ENCODE measurements at places on chromosomes 6 and 20. TPM values are rescaled to one million over a fixed set of nuclear protein-coding genes. Genes with fewer than 3 reads are reported as not detected.

DNA sequence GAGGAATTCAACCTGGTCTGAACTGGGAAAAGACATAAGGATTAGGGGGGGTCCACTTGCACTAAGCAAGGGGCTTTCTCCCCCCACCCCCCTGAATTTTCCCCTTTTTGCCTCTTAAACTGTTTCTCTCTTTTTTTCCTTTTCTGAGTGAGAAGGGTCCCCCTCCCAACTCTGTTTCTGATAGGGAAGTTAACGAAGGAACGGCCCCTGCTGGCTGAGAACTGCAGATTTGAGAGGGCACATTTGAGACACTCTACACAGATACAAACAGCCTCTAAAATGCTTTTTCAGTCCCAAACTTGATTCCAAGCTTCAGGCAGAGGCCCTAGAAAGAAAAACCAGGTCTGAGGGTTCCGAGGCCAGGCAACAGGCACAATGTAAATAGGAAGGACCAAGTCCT is 91.7 kb downstream of the JARID2 start:
- DNase-seq: no peak

The C6orf132 gene
- 42.3 TPM for total RNA-seq

- DNase-seq: no peak
Measured at GRCh38 chr6:26299286-26300042, 65.5 kb upstream of the BTN3A2 start.

DNA sequence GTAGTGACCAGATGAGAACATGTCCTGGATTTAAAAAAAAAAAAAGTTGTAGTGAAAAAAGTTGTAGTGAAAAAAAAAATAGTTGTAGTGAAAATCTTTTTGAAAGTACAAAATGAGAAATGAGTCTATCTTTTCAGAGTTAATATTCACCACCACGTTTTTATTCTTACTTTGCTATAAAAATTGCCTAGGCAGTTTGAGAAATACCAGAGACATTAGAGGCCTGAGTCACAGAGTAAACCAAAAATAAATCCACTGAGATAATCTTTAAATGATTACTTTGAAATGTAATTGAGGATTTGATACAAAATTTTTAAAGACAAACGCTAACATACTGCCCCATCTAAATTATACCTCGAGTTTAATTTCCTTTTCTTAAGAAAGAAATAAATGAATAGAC is 101.2 kb upstream of the TIAM2 start:
- no peak for DNase-seq

- no peak for DNase-seq
Measured at GRCh38 chr20:57309544-57310115, 20.0 kb upstream of the SPO11 start.

DNA sequence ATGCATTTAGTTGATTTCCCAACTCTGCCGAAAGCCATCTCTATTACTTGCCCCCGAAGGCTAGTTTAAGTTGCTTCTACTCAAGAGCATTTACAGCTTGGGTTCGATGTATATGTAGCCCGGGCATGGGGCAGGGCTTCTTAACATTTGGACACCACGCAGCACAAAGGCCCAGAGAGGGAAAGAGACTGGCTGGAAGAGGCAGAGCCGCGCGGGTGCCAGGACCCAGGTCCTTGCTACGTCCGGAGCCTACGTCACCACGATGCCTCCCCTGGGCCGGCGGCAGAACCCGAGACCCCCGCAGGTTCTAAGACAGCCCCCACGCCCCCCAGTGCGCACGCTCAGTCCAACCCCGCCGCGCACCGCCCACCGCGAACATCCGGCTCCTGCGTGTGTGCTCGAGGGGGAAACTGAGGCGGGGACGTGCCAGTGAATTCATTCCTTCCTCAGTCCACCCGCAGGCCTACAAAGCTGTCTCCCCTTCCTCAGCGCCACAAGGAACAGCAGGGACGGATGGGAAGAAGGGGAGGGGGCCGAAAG is 367 bp upstream of the PCIF1 start:
- DNase-seq: peak; percentile 71

GRCh38 chr6:150813993-150814359 is 51.5 kb upstream of the MTHFD1L start:
- no peak for DNase-seq

- no peak for DNase-seq
Measured at GRCh38 chr6:168177103-168177891, 98.3 kb upstream of the FRMD1 start.

DNA sequence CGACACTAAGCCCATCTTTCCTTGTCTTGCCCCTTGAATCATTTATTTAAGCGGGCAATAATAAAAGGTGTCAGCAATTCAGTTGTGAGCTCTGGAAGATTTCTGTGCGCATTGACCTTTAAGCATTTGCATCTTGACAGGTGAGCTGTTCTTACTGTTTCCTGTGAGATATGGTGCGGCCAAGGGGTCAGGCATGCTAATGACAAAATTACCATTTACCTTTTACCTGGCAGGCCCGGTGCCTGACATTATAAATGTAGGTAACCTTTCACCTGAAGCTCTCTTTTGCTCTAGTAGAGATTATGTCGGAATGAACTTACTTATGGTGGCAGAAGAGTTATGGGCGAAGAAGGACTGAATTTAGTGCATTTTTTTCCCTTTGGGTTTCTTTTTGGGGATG is 89.3 kb upstream of the EEF1E1 start:
- DNase-seq: no peak

The TOX2 gene
- total RNA-seq: 4.0 TPM

DNA sequence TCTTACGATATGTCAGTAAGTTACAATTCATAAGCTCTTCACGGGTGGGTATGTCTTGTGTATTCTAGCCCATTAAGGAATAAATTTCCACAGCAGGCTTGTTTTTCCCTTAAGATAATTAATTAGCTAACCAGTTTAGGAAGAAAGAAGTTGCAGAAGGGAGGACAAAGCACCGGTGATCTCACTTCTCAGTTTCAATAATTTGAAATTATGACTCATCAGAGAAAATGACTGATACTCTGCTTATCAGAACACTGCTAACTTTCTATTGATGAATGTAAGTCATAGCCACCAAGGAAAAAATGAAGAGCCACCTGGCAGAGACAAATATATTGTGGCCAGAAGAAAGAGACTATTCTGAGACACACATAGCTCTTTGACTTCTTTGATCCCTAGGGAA is 35.0 kb upstream of the ENTPD6 start:
- no peak for DNase-seq

The SLC22A7 gene
- total RNA-seq: not detected

- DNase-seq: no peak
Measured at GRCh38 chr6:40419946-40420728, 167.0 kb downstream of the LRFN2 start.

The ALDH8A1 gene
- total RNA-seq: 0.53 TPM

- DNase-seq: peak; percentile 44
Measured at GRCh38 chr6:152380993-152381898, 255.9 kb downstream of the SYNE1 start.

DNA sequence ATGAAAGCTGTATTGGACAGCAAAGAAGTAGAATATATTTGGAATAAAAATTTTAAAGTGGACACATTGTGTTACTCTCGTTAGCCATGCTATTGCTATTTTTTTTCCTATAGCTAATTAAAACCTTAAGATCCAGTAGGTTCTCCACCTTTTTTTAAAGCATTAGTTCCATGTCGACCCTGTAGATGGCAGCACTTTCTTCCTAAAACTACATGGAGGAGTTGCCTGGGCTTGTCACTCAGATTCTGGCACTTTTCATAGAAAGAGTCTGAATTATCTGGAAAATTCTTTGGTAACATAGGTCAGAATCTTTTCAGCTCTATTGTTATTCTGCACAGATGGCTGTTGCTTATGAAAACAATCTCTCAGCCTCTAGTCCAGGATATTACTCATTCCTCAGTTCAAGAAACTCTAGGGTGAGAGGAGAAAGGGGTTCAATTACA is 42.0 kb upstream of the ESR1 start:
- peak; percentile 60 for DNase-seq

- no peak for DNase-seq
Measured at GRCh38 chr20:54774426-54774825, 299.0 kb downstream of the DOK5 start.

The ARMH2 gene
- total RNA-seq: not detected

DNA sequence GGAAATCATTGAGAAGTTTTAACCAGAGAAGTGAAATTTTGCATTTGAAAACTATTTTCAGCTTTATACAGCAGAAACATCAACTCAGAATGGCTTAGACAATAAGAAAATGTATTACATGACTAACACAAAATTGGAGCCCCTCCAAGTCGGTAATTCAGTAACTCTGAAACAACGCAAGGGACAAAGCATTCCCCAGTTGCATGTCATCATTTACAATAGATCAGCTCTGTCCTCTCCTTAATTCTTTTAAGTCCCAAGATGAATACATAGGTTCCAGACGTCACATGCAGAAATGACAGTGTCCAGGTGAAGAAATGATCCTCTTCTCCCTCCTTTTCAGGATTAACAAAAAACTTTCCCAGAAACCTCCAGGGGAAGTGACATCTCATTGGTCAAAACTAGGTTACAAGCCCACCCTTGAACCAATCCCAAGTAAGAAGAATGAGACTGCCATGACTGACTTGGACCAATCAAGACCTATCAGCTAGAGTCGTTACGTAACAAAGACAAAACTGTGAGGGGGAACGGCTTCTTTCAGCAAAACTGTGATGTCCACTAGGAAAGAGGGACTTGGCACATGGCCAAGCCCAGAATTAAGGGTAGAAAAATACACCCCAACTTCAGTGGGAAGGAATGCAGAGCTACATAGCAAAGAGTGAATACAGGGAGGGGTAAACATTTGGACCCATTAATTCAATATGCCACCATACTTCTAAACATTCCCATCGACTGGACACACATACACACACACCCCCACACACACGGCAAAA is 149.8 kb upstream of the PRND start:
- no peak for DNase-seq

DNA sequence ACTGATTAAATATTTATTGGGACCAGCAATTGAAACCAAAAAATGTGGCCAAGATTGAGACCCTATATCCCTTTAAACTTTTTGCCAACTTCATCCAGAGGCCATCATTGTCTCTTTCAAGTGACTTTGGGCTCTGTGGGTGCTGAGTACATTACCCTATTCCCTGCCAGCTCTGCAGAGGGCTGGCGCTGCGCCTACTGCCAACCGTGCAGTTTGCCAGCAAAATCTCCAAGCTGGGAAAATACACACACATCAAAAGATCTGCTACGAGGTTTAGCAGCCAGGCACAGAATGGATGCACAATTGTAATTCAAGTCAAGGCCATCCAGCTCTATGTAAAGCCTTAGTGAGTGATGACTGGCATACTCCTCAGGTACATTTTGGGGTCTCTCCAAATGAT is 125.0 kb downstream of the CBLN4 start:
- DNase-seq: no peak

The CFAP61 gene
- 0.32 TPM for total RNA-seq

The ADGRB3 gene
- 0.98 TPM for total RNA-seq

GRCh38 chr6:16488813-16489212 is 250.4 kb downstream of the GMPR start:
- no peak for DNase-seq

DNA sequence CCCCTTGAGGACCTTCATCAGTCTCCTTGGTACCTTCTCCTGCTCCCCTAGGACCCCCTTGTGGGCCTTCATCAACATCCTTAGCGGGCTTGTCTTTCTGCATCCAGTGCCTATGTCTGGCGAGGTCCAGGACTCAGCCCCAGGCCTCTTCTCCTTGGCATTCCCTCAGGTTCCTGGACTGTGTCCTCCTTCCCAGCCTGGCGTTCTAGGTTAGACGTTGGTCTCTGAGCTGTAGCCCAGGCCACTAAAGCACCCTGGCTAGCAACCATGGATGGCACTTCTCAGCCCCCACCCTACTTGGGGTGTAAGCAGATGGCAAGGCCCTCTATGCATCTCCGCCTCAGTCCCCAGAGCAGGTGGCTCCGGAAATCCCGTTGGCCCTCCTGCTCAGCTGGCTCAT is 51.5 kb upstream of the NNAT start:
- DNase-seq: no peak

- no peak for DNase-seq
Measured at GRCh38 chr6:130467146-130468050, 101.6 kb downstream of the TMEM200A start.

DNA sequence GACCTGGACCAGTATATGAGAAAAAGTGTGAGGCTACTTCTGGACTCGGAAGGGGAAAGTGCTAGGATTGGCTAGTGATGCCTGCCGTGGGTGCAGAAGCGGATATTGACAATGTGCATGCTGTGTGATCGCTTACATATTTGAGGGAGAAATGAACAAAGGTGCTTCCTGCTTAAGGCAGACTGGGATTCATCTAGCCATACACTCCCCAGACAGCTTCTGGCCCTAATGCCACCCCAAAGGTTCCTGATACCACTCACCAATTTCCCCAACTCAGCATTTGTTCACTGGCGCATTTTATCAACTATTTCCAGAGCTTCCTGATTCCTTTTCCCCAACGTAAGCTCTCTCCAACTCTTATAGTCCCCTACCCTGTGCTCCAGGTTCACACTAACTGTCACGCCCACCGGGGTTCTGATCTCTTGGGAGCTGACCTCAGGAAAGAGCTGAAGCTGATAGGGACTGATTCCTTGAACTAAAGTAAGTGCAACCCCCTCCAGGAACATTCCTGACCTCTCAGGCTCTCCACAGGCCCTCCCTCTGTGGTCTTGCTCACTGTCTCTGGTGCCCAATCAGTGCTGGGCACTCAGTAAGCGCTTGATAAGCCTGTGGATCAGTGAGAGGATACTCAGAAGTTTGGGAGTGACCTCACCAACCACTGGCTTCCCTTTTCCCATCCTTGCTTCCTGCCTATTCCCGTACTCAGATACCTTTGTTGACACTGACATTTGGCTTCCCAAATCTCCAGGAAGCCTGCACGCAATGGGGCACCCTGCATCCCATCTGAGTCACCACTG is 73.3 kb downstream of the MRPL14 start:
- no peak for DNase-seq

GRCh38 chr20:33284284-33284683 is 1.3 kb downstream of the BPIFB1 start:
- DNase-seq: no peak

The PEDS1 gene
- total RNA-seq: 23.1 TPM

The DPPA5 gene
- not detected for total RNA-seq

DNA sequence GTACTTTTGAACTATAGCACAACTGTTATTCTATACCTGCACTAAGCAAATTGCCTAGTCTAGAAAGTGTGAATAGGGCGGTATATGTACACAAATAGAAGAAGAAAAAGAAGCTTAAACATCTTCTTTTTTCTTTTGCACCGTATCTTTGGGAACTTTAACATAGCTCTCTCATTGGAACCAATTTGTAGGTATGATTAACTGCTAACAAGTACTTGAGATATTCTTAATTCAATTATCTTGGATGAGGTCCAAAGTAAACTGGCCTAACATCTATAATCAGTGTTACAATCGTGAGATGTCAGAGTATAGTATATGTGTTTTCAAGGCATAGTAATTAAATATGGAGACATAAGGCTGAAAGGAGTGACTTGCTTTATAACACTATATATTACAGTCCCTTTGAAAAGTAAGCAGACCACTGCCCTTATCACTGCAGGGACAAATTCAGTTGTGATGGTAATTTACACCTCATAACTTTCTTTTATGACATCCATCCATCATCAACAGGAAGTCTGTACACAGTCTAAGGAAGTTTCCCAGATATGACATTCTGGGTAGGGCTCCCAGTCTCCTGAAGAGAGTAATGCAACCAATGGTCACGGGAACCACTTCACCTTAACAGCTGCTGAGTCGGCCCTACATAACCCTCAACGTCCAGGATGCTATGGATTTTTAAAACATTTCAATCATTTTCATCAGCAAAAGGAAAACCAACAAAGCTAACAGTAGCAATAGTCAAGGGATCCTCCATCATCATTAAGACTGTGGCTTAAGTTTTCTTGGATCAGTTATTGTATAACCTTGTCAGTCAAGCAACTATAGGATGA is 37.6 kb downstream of the NKAIN2 start:
- DNase-seq: no peak

The OPRM1 gene
- total RNA-seq: not detected

GRCh38 chr6:41344876-41345275 is 9.5 kb downstream of the NCR2 start:
- no peak for DNase-seq

GRCh38 chr6:162907876-162908481 is 180.2 kb downstream of the PACRG start:
- no peak for DNase-seq

Data from colonic mucosa (tissue), 4 donors.